ENCODE measurements at places on chromosomes 1 and 21. TPM values are rescaled to one million over a fixed set of nuclear protein-coding genes. Genes with fewer than 3 reads are reported as not detected.

PRRC2C gene
- 56.3 TPM for total RNA-seq

CTSS gene
- 2.8 TPM for total RNA-seq

PKLR gene
- total RNA-seq, result not detected

SMPDL3B gene
- total RNA-seq, result 3.6 TPM

DNA sequence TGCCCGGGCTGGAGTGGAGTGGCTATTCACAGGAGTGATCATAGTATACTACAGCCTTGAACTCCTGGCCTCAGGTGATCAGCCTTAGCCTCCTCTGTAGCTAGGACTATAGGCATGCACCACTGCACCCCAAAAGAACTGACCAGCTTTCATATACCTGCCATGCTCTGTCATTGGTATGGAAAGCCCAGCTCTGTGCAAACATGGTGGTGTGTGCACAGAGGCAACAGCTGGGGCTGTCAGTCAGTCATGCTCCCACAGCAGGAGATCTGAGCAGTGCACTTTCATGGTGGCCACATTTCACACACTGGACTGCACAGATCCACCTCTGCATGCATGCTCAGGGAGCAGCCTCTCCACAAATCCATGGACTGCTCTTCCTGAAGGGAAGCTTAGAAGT lies 8.8 kb upstream of the JAK1 start:
- no peak for DNase-seq

DNA sequence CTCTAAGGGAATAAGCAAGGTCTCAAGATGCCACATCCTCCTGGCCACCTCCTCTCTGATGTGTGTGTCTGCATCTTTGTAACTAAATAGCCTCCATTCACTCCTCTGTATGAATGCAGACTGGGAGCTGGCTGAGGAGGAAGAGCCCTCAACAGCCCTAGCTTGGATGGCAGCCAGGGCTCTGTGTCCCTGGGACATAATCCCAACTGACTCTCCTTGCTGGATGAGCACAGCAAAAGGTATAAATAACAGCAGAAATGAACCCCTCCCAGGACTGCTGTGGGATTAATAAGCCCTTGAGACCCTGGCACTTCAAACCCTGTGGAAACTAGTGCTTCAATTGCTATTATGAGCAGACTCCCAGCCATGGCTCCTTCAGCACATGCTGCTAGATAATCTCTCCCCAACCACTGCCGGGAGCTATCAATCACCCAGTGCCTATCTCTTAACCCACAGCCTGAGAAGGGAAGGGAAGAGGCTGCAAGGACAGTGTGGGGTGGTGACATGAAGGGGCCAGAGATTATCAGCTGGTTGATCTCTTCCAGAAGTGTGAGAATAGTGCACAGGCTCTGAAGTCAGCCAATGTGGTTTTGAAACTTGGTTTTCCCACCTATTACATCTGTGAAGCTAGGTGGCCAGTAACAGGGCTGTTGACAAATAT lies 152.2 kb downstream of the TNR start:
- DNase-seq, result no peak

DNA sequence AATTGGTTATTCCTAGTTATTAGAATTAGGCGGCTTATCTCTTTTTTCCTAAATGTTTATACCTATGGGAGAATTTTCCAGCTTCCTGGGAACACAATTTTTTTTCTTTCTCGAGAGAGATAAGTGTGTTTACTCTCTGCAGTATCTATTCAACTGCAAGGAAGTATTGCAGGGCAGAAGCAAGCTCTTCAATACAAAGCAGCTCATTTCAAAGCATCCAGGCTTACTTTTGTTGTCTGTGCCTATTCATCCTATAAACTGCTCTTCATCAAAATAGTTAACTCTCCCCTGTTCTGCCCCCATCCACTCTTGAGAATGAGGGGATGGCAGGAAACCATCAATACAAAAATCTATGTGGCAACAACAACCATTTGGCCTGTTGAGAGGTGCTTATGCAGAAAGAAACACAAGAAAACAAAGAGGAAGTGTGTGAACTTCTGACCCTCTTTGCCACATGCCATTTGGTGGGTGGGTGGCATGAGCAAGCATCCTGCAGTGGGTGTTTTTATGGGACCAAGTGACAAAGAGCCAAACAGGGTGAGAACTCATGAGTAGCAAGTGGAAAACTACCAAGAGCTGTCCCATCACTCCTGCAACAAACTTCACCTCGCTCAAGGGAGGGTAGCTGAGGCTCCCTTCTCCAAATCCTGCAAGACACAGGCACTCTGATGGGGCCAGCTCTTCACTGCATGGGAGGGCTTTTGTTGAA lies 50.6 kb upstream of the MRPS6 start:
- no peak for DNase-seq

All from mammary epithelial cell (primary cell).